ENCODE measurements at places on chromosomes 11 and 22. TPM values are rescaled to one million over a fixed set of nuclear protein-coding genes. Genes with fewer than 3 reads are reported as not detected.

The PLEKHA7 gene
- total RNA-seq, result 47.5 TPM

The KRTAP5-8 gene
- total RNA-seq, result 5.3 TPM

The TH gene
- 0.34 TPM for total RNA-seq

The ANKK1 gene
- total RNA-seq, result 3.2 TPM

The UCP2 gene
- total RNA-seq, result 15.8 TPM

The PKNOX2 gene
- total RNA-seq, result 8.2 TPM

The ABCC8 gene
- total RNA-seq, result 0.42 TPM

The GAL3ST3 gene
- total RNA-seq, result not detected

The PRR33 gene
- not detected for total RNA-seq

The OR2AT4 gene
- not detected for total RNA-seq

The LINC01488 gene
- not detected for total RNA-seq

The GAL3ST1 gene
- total RNA-seq, result 1.2 TPM

The ARHGAP42 gene
- total RNA-seq, result 18.4 TPM

The CRYBB3 gene
- total RNA-seq, result not detected

The LRRC74B gene
- not detected for total RNA-seq

The LIF gene
- total RNA-seq, result 7.3 TPM

The IL10RA gene
- 3.3 TPM for total RNA-seq

The DEFB131B gene
- total RNA-seq, result not detected

The LARGE2 gene
- 47.4 TPM for total RNA-seq

The SEC14L6 gene
- 17.6 TPM for total RNA-seq

The UPK3A gene
- total RNA-seq, result not detected

The MYBPC3 gene
- 0.21 TPM for total RNA-seq

The SYT9 gene
- total RNA-seq, result 2.1 TPM

The BATF2 gene
- total RNA-seq, result not detected

The SUSD2 gene
- 35.4 TPM for total RNA-seq

The SLC5A1 gene
- total RNA-seq, result 29.8 TPM

The OSBPL5 gene
- 59.4 TPM for total RNA-seq

The CASP5 gene
- total RNA-seq, result not detected

The PKDREJ gene
- 0.34 TPM for total RNA-seq
